ENCODE measurements at places on chromosomes 6 and 20.
A peak's percentile ranks its signal among the peaks of the same experiment; 100 is the strongest.

GRCh38 chr6:143637691-143638090 lies 40.1 kb upstream of the PHACTR2 start:
- no peak for DNase-seq

- DNase-seq = no peak
These were observed 8.3 kb downstream of the CD109 start for GRCh38 chr6:73704260-73704659.

DNA sequence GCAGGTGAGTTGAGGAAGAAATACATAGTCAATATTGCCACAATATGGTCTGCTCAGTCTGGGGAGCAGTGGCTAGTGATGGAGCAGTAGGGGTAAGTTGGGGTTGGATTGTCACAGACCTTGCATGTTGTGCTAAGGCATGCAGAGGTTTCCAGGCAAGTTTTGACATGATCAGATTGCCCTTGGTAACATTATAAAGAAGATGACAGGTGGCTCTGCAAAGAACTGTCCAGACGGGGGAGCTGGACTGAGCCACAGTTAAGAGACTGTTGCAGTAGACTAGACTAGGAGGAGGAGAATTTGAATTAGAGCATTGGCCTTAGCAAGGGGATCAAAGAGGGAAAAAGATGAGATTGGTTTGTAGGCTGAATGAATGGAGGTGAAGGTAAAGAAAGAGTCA lies 23.4 kb downstream of the ATRN start:
- no peak for DNase-seq

DNA sequence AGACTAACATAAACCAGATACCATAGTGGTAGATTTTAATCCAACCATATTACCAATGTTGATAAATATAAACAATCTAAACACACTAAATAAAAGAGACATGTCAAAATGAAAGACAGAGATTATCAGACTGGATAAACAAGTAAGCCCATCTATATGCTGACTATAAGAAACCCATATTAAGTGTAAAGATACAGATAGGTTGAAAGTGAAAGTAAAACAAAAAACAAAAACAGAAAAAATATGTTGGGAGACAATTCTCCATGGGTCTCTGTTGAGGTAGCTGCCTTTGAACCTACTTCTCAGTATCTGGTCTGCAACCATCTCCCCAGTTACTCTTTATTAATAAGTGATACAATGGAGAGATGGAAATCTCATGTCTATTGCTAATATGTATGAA lies 21.2 kb downstream of the REV3L start:
- no peak for DNase-seq

GRCh38 chr6:78810698-78811097 lies 56.7 kb upstream of the IRAK1BP1 start:
- DNase-seq = no peak

DNA sequence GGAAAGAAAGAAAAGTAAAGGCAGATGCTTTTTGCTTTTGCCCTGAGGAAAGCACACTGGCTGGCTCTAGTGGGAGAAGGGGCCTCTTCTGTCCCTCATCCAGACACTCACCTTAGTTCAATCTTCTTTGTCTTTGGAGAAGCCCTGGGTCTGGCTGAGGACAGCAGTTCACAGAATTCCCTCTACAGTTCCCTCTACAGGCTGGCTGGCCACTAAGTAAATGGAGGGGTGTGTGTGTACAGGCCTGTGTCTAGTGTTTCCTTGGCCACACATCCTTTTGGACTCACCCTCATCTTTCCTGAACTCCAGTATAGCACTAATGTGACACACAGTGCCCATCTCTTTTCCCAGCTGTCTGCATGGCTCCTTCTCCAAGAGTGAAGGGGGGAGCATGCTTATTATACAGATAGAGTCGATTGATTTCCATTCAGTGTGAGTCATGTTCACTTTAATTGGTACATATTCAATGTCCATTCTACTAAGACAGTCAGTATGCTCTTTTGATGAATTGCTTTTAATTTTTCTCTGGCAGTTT lies 26.0 kb upstream of the CLVS2 start:
- DNase-seq = no peak

GRCh38 chr6:136060052-136060451 lies 190.1 kb downstream of the MTFR2 start:
- no peak for DNase-seq

DNA sequence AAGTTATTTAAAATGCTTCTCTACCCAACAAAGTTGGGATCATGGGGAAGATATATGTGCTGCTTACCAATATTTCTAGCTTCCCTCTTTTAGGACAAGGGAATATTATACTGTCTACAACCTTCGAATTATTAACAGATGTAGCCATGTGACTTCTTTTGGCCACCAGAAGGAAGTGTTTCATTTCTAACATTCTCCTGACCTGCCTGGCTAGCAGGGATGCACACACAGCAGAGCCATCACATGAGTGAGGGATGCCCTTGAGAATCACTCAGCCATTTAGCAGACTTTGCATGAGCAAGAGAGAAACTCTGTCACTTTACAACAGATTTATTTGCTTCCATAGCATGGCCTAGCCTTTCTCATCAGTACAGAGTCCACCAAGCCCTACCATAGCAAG lies 230.7 kb upstream of the MARCKS start:
- DNase-seq = no peak

- no peak for DNase-seq
These were observed 11.4 kb downstream of the ZC3H12D start for GRCh38 chr6:149473080-149474052.

GRCh38 chr6:144657691-144658090 lies 372.6 kb downstream of the UTRN start:
- DNase-seq = no peak

GRCh38 chr20:20824924-20825584 lies 112.6 kb upstream of the RALGAPA2 start:
- DNase-seq = peak; percentile 47

GRCh38 chr6:36971921-36972673 lies 13.9 kb downstream of the MTCH1 start:
- no peak for DNase-seq

DNA sequence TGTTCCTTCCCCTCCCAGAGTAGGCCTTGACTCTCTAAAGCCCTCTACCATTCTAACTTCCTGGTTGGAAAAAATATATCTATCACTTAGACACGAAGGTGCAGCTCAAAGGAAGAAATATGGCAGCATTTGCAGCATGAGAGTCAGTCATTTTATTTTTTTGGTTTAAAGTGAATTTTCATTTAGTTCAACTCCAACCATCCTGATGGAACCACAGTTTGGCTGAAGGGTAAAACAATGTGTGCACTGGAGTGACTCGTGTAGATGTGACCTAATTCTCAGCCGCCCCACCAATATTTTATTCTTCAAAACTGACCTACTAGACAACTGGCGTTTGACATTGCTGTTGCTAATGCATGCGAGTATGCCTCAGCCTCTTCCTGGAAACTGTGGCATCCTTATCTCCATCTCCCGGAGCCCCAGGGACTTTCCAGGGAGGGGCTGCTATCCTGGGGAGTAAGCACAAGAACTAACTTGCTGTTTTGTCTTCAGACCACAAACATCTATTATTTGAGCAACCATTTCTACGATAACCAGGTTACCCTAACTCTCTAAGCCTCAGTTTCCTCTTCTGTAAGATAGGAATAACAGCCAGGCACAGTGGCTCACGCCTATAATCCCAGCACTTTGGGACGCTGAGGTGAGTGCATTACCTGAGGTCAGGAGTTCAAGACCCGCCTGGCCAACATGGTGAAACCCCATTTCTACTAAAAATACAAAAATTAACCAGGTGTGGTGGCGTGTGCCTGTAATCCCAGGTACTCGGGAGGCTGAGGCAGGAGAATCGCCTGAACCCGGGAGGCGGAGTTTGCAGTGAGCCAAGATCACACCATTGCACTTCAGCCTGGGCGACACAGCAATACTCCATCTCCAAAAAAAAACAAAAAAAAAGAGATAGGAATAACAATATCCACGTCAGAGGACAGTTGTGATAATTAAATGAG lies 148.7 kb upstream of the JARID2 start:
- no peak for DNase-seq

- DNase-seq = no peak
These were observed 248.2 kb downstream of the KHDC1L start for GRCh38 chr6:72977114-72977513.

DNA sequence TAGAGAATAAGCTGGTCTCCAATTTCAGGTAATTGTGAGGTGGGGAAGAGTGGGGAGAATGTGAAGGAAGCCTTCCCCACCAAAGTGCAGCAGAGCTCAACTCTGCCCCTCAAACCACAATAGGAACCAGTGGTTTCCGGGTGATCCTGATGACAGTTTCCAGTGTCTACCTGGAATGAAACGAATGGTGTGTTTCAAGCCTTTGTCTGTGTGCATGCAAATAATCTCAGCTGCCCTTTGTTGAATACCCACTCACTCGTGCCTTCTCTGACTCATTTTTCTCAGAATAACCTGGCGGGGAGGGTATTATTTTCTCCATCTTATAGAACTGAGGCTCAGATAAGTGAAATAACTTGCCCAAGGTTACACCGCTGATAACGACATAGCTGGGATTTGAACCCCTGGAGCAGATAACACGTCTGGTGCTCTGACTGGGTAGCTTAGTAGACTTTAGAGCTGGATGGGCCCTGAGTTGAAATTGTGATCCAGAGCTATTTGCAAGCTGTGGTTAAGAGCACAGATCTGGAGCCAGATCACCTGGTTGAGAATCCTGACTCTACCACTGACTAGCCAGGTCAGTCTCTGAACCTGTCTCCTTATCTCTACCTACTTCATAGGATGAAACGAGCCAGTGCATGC lies 85.1 kb downstream of the EYA2 start:
- no peak for DNase-seq

- no peak for DNase-seq
These were observed 176.3 kb downstream of the SCP2D1 start for GRCh38 chr20:18989736-18990474.

GRCh38 chr20:728256-728944 lies 39.9 kb downstream of the SLC52A3 start:
- DNase-seq = peak; percentile 76

DNA sequence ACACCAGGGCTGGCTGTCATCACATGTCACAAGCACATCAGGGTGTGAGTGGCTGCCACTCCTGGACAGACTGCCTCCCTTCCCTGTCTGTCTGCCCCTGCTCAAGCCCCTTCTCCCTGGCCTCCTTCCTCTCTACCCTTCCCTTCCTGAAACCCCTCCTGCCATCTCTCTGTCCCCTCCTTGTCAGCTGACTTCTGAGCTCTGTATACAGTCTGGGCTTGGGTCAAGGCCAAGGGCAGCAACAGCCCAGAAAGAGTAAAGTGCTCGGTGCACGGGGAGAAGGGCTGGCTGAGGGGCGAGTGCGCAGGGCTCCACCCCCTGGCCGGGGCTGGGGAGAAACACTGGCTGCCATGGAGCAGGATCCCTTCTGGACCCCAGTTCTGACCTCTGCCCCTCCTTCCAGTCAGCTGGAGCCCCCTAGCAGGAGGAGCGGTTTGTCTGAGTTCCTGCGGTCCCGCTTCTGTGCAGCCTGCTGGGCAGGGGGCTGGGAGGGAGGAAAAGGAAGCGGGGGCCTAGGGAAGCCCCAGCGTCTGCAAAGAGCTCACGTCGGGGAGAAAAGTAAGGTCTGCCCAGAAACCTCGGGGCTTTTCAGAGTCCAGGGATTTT lies 2.0 kb downstream of the LKAAEAR1 start:
- peak; percentile 22 for DNase-seq

- no peak for DNase-seq
These were observed 43.4 kb upstream of the ARHGAP18 start for GRCh38 chr6:129753422-129753821.

- no peak for DNase-seq
These were observed 178.6 kb downstream of the CDH26 start for GRCh38 chr20:60136645-60137401.

DNA sequence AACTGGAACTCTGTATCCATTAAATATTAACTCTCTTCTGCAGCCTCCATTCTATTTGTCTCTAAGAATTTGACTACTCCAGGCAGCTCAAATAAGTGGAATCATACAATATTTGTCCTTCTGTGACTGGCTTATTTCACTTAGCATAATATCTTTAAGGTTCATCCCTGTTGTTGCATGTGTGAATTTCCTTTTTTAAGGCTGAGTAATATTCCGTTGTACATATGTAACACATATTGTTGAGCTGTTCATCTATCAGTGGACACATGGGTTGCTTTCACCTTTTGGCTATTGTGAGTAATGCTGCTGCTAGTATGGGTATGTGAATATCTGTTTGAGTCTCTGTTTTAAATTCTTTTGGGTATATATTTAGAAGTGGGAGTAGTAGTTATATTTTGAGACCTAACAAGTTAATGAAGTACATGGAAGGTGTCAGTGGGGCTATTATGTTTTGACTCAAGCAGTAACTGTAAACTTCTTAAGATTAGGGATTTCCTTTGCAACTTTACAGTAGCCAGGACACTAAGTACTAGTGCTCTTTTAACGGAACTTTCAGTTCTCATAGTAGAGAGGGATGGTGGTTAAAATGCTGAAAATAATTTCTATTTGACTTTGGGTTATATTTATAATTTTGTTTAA lies 29.7 kb upstream of the TMEM217 start:
- DNase-seq = no peak

- DNase-seq = no peak
These were observed 282.2 kb upstream of the PRND start for GRCh38 chr20:4439461-4439860.

- no peak for DNase-seq
These were observed 17.8 kb downstream of the SLC22A1 start for GRCh38 chr6:160139420-160139851.

DNA sequence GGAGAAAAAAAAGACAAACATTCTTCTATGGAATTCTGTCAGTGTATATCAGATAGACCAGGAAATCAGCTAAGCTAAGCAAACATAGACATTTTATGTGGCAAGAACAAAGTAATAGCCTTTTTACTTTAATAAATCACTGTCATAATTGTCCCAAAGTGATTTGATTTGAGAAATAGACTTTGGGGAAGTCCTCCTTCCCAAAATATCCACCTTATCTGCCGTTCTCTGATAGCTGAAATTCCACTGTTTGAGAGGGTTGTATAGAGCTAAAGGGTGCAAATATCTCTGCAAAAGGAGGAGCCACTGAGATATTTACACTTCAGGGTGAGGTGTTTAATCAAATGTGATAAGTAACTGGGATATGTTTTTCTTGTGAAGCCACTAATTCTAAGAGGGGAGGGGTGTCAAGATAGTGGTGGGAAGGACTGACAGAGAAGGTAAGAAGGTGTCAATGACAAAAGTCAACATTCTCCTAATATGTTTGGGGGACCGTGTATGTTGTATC lies 544.4 kb upstream of the JAG1 start:
- DNase-seq = no peak

GRCh38 chr6:157552081-157552747 lies 171.2 kb downstream of the ZDHHC14 start:
- DNase-seq = peak; percentile 28

DNA sequence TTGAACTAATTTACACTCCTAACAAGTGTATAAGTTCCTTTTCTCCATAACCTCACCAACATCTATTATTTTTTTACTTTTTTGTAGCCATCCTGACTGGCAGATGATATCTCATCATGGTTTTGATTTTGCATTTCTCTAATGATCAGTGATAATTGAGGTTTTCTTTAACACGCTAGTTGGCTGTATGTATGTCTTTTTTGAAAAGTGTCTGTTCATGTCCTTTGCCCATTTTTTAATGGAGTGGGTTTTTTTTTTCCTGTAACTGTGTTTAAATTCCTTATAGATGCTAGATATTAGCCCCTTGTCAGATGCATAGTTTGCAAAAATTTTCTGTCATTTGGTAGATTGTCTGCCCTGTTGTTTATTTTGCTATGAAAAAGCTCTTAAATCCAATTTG lies 39.6 kb upstream of the TRIM39 start:
- DNase-seq = no peak

- no peak for DNase-seq
These were observed 42.7 kb upstream of the NOX3 start for GRCh38 chr6:155498370-155498769.

- DNase-seq = no peak
These were observed 97.6 kb downstream of the ESR1 start for GRCh38 chr6:151905072-151905471.

GRCh38 chr20:22818636-22819035 lies 216.5 kb upstream of the SSTR4 start:
- no peak for DNase-seq
